Stimulated activated CD8-positive, alpha-beta memory T cell treated with anti-CD3 and anti-CD28 coated beads, Interleukin-15, amount 100 ng/mL, for 48 hours (primary cell): ENCODE measurements at places on chromosomes 6 and 20.

GRCh38 chr6:42390228-42390934 is 61.3 kb downstream of the TRERF1 start:
- DNase-seq: peak; percentile 68

- DNase-seq: no peak
Observed at GRCh38 chr6:112037783-112038216, 16.1 kb upstream of the CCN6 start.

GRCh38 chr6:44278774-44279697 is 8.8 kb downstream of the TMEM151B start:
- no peak for DNase-seq

- no peak for DNase-seq
Observed at GRCh38 chr20:13420625-13421024, 199.6 kb downstream of the ISM1 start.

GRCh38 chr6:45376310-45377042 is 1.3 kb downstream of the SUPT3H start:
- DNase-seq: no peak

GRCh38 chr20:21820688-21821087 is 115.2 kb downstream of the PAX1 start:
- no peak for DNase-seq

GRCh38 chr6:1606780-1607515 is 2.8 kb upstream of the FOXC1 start:
- DNase-seq: no peak

DNA sequence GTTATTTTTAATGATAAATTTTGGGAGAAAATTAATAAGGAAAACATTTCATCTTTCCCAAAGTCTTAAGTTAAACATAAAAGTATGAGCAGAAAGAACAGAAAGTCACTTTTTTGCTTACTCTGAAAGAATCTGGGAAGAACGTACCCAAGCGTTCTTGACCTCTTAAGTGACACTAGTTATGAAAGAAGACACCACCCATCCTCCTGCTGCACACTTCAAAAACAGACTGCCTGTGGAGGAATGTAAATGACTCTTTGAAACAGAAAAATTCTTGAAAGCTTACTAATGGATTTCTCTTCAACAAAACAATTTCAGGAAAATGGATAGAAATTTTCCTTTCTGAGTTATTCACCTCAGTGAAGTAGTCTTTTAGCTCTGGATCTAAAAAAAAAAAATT is 227.7 kb downstream of the MEI4 start:
- no peak for DNase-seq

GRCh38 chr6:47000842-47001241 is 41.3 kb downstream of the ADGRF1 start:
- no peak for DNase-seq

DNA sequence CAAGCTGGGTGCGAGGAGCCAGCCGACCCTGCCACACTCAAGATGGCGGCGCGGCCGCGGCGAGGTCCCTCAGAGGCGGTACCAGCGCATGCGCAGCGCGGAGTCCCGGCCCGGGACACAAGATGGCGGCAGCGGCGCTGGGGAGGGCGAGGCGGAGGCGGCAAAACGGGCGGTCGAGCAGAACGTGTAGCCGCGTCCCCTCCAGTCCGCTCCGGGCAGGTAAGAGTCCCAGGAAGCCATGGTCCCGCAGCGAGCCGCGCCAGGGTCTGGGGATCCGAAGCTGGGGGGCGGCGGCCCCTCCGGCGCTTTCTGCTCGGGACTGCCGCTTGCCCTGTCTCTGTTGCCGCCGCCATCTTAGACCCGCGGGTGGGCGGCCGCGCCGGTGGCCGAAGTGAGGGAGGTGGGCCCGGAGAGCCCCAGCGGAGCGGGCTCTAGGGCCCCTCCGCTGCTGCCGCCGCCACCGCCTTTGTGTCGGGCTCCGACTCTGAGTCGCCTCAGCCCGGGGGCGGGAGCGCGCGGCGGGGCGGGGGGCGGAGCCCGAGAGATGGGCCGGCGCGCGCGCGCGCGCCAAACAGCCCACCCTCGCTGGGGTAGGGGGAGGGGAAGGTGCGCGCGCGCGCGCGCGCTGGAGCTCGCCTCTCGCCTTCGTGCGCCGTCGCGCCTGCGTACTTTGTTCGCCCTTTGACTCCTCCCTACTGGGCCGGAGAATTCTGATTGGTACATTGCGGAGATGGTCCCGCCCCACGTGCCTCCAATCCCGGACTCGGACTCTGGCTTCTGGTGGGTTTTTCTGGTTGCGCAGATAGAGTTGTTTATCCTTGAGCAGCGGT is at the start of gene PCIF1:
Gene PCIF1 (plus strand): TSS at position 98 of the 830 bp plus-strand sequence. CDS start 4,317 bp downstream, outside the sequence.
- peak; percentile 95 for DNase-seq

- DNase-seq: no peak
Observed at GRCh38 chr6:89413006-89413400, 930 bp upstream of the RRAGD start.

DNA sequence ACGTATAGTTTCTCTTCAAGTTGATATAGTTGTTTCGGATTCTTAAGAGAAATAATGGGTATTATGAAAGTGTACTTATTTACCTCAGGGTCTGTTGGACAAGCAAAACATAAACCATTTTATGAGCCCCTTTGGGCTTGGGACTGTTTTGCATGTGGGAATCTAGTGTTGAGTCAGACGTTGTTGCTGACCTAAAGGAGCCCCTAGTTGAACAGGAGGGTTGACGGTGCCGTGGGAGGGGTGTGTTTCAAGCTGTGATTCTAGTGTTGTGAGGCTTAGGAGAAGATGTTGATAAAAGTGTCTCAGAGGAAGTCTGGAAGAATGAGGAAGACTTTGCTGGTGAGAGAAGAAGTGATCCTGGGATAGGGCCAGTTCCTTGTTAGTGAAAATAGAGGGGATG is 140.0 kb downstream of the ARID1B start:
- no peak for DNase-seq

GRCh38 chr6:162543221-162543620 is 184.3 kb downstream of the PRKN start:
- no peak for DNase-seq

- DNase-seq: no peak
Observed at GRCh38 chr6:140773276-140773675, 1359.4 kb upstream of the GJE1 start.

DNA sequence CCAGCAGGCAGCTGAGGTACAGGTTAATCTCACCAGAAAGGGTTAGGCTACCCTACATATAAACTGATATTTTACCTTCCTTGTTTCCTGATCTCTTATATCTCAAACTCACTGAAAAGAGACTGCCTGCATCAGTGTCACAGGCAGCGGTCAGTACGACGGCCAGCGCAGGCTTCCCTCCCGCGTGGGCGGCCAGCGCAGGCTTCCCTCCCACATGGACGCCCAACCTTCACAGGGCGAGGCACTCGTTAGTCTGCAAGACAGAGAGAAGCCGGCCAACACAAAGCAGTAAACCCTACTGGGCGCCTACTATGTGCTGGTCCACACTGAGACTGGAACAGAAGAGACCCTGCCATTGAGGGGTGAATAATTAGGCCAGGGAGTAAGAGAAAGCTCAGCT is 33.0 kb downstream of the TTI1 start:
- DNase-seq: no peak

GRCh38 chr6:168121303-168121665 is 42.3 kb upstream of the FRMD1 start:
- DNase-seq: no peak

DNA sequence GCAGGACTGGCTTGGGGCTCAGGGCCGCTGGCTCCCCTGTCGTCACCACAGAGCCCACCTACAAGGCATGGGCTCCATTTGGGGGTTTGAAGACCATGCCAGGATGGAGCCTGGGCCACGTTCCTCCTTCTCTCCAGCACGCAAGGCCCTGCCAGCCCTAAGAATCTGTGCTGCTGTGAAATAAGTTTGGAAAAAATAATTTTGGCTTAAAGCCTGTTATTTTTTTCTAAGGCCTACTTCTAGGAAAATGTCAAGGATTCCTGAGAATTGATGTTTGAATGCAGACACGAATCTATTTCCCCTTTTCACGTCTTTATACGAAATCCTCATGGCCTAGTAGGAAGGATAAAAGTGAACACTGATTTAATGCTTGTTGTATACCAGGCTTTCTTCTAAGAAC is 107.5 kb downstream of the LRFN2 start:
- DNase-seq: no peak

DNA sequence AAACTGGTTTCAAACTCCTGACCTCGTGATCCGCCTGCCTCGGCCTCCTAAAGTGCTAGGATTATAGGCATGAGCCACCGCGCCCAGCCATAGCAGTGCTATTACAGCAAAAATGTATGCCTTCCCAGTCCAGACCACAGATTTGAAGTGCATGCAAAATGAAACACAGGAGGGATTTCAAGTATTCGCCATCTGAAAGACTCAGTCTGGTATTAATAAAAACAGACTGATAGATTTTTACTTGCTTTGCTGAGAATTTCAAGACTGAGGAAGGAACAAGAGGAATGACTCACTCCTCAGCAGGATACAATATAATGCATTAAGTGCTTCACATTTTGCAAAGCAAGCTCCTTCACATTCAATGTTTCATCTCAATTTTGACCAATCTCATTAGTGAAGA is 134.9 kb downstream of the TMEM200A start:
- no peak for DNase-seq

GRCh38 chr20:46213946-46214823 is 94.1 kb downstream of the CDH22 start:
- no peak for DNase-seq

DNA sequence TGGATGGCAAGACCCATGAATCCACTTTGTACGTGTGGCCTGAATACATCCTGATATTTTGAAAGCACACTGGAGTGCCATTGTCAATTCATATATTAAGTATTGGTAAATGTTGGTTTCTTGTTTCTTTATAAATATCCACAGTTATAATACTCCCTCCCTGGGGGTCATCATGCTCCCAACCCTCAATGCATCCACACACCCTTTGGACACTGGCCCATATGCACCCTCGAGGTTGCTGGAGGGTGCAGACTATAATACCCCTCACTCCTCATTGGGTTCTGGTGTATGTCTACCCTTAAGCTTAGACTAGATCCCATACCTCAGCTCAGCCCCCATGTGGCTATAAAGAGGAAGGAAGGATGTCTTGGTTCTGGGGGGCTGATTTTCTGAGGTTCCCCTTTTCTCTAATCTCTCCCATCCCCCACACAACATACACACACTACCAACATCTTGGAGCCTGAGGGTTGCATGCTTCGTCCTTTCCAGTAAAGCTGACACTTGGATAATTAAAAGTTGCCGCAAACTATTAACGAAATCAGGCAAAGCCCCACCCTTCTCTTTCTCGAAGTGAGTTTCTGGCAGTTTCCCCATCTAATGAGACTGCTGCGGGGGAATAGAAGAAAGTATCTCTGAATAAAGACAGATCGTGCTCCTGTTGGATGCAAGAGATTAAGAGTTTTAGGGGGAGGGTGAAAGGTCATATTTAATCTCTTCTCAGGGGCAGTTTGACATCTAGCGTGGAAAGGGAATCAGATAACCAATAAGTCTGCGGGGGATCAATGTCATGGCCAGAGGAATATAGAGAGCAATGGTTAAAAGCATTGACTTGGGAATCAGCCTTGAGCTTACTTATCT is 7.4 kb downstream of the PIM1 start:
- DNase-seq: no peak

- no peak for DNase-seq
Observed at GRCh38 chr6:99252421-99252820, 97.1 kb downstream of the FAXC start.

DNA sequence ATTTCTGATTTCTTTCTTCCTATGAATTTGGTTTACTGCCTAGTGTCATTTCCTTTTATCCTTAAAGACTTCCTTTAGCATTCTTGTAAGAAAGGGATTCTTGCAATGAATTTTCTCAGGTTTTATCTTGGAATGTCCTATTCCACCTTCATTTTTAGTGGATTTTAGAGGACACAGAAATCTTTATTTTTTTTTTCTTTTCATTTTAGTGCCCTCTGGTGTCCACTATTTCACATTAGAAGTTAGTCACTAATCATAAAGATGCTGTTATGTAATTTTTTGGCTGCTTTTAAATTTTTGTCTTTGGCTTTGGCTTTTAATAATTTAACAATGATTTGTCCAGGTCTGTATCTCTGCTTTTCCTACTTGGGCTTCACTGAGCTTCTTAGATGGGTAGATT is 28.1 kb downstream of the LMBRD1 start:
- no peak for DNase-seq

DNA sequence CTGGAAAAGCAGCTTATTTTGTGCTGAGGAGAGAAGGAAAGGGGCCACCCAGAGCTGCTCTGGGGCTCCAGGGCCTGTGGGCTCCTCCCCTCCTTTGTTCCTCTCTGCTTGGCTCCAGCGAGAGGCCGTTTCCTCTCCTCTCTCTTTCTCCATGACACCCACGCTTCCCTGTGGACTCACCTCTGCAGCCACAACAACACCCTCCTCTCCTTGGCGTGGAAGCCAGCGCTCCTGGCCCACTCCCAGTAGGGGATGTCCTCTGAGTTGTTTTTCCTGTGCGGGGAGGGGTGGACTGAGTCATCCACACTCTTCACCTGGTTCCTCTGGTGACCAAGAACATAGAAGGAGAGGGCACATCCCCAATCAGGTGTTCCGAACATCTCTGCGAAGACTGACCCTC is 4.9 kb upstream of the CDSN start:
- DNase-seq: no peak

GRCh38 chr20:9480066-9480465 is 34.3 kb upstream of the LAMP5 start:
- no peak for DNase-seq

- DNase-seq: no peak
Observed at GRCh38 chr20:56381501-56381900, 10.5 kb downstream of the AURKA start.

GRCh38 chr20:53693262-53693871 is 99.7 kb upstream of the ZNF217 start:
- no peak for DNase-seq

- peak; percentile 50 for DNase-seq
Observed at GRCh38 chr6:155223646-155224451, 40.0 kb upstream of the CLDN20 start.

- DNase-seq: no peak
Observed at GRCh38 chr6:91864911-91865310, 1278.0 kb upstream of the MAP3K7 start.

DNA sequence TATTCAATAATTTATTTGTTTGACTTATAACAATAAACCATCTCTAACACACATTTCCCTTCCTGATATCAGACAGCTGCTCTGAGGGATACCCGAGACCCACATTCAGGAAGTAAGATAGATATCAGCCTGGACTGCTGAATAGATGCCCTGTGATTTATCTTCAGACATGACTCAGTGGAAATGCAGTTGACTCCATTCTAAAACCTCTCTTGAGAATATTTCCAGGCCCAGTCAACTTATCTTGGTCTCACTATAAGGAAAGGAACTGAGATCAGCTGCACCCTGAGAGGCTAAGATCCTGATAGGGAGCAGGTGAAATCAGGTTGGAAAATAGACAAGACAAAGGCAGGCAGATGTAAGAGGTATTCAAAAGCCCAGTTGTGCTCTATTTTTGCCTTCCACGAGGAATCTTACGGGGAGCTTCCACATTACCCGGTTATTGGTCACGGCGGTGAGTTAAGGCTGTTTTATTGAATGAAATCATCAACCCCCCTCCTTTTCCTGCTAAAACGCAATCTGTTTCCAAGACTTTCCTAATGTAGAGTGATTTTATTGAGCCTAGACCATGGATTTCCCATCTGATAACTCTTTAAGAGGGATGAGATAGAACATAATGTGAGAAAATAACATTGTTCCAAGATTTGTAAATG is 25.5 kb downstream of the C6orf15 start:
- DNase-seq: no peak

- no peak for DNase-seq
Observed at GRCh38 chr20:12203981-12204380, 286.3 kb downstream of the BTBD3 start.
